Neural progenitor cell (in vitro differentiated cells): ENCODE measurements at places on chromosomes 5 and 9. TPM values are rescaled to one million over a fixed set of nuclear protein-coding genes. Genes with fewer than 3 reads are reported as not detected.

The OTP gene
- not detected in 2 replicates for total RNA-seq

The BARX1 gene
- 0.17 and 2.9 TPM in 2 replicates for total RNA-seq

The PTGER4 gene
- 0.65 TPM in 1 of 2 replicates, not detected in the other for total RNA-seq

- DNase-seq = no peak
These were observed 101.6 kb upstream of the PCA3 start for GRCh38 chr9:76662476-76663281.

The SLCO4C1 gene
- 0.09 and 0.43 TPM in 2 replicates for total RNA-seq

- DNase-seq = no peak
These were observed 40.1 kb upstream of the GLIS3 start for GRCh38 chr9:4339836-4340560.

The IRX2 gene
- total RNA-seq = 13.7 and 15.4 TPM in 2 replicates

DNA sequence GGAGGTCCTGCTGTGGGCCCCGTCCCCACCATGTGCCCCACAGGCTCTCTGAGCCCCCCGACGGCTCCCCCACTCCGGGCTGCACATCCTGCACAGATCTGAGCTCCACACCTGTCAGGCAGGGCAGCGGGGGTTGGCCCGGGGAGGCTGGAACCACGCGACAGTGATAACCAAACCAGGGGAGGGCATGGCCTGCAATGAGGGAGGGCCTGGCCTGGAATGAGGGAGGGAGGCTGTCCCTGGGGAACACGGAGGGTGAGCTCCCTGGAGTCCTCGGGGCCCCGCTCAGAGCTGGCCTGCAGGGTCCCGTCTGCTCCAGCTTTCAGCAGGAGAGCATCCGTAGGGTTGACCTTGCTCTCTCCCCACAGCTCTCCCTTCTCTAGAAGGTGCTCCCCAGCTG is 30.5 kb downstream of the SLC9A3 start:
- DNase-seq = no peak

The TRIP13 gene
- total RNA-seq = 32.3 and 32.6 TPM in 2 replicates

GRCh38 chr9:16619402-16619801 is 251.1 kb downstream of the BNC2 start:
- DNase-seq = no peak

The HRCT1 gene
- not detected in 2 replicates for total RNA-seq

DNA sequence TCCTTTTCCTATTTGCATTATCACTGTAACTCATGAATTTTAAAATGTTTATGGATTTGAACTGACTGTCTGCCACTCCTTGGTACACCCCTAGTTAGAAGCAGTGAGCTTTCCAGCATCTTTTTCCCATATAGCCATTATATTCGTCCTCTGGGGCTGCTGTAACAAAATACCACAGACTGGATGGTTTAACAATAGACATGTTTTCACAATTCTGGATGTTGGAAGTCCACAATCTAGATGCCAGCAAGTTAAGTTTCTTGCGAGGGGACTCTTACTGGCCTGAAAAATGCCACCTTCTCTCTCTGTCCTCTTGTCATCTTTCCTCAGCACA is 530.0 kb downstream of the SEMA5A start:
- DNase-seq = no peak

The NMUR2 gene
- total RNA-seq = 0.07 TPM in 1 of 2 replicates, not detected in the other

- DNase-seq = peak; percentile 51
These were observed 329.2 kb downstream of the EBF1 start for GRCh38 chr5:158770506-158770905.
